GM23248 (cell line): ENCODE measurements at places on chromosomes 3 and 15. TPM values are rescaled to one million over a fixed set of nuclear protein-coding genes. Genes with fewer than 3 reads are reported as not detected.

Gene GOLGA6L7
- total RNA-seq: not detected in 2 replicates

Gene CAMKV
- total RNA-seq: not detected in 2 replicates

Gene NR1I2
- total RNA-seq: not detected in 2 replicates

Gene FAM81A
- 0.32 and 0.51 TPM in 2 replicates for total RNA-seq

Gene GRK7
- not detected in 2 replicates for total RNA-seq

Gene TAGLN3
- 1.3 TPM in 1 of 2 replicates, not detected in the other for total RNA-seq

Gene CRTC3
- 15.7 and 18.6 TPM in 2 replicates for total RNA-seq

Gene PARP3
- 80.4 and 118 TPM in 2 replicates for total RNA-seq

Gene TEX264
- 77.9 and 89.8 TPM in 2 replicates for total RNA-seq

Gene NANOGP8
- total RNA-seq: not detected in 2 replicates

Gene CACNA1D
- total RNA-seq: not detected in 2 replicates

Gene TM6SF1
- not detected in 2 replicates for total RNA-seq

Gene SOX14
- total RNA-seq: not detected in 2 replicates
